AG10803 (cell line): ENCODE measurements at places on chromosomes 4 and X.

DNA sequence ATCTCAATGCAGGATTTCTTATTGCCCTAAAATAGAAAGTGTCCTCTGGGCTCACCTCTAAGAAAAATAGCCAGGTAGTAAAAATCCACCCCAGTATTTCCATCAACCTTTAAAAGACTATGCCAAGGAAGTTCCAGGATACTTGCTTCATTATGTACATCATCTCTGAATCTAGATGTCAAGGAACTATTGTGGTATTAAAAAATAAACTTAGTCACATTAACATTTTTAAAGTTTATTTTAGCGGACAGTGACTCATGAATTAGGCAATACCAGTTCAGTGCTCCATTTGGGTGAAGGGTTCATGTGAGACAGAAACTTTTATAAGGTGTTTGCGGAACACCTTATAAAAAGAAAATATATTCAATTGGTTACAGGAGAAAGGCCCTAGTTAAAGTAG lies 209.2 kb downstream of the ADAM29 start:
- no peak for DNase-seq

GRCh38 chrX:122187069-122187713 lies 996.9 kb upstream of the GRIA3 start:
- no peak for DNase-seq

- DNase-seq = no peak
These were observed 51.4 kb upstream of the IL13RA1 start for GRCh38 chrX:118675966-118676349.

GRCh38 chr4:128528793-128529553 lies 241.4 kb upstream of the PGRMC2 start:
- DNase-seq = peak; percentile 100

DNA sequence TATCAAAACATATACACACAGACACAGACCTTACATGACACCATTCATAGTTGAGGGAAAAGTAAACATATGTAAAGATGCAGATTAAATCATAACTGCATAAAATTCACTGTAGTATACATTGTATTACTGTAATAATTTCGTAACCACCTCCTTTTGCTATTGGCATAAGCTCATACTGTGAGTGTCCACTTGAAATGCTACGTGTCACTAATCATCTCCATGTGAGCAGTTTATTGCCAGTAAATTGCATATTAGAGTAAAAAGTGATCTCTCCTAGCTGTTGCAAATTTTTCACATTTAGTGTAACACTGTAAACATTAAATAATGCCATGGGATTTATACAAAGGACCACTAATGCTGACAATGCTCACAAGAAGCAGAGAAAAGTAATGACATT lies 256.7 kb upstream of the GNPDA2 start:
- DNase-seq = no peak

- DNase-seq = no peak
These were observed 12.3 kb upstream of the TSR2 start for GRCh38 chrX:54427837-54428424.

GRCh38 chr4:173834151-173834550 lies 304.1 kb upstream of the HAND2 start:
- DNase-seq = no peak

DNA sequence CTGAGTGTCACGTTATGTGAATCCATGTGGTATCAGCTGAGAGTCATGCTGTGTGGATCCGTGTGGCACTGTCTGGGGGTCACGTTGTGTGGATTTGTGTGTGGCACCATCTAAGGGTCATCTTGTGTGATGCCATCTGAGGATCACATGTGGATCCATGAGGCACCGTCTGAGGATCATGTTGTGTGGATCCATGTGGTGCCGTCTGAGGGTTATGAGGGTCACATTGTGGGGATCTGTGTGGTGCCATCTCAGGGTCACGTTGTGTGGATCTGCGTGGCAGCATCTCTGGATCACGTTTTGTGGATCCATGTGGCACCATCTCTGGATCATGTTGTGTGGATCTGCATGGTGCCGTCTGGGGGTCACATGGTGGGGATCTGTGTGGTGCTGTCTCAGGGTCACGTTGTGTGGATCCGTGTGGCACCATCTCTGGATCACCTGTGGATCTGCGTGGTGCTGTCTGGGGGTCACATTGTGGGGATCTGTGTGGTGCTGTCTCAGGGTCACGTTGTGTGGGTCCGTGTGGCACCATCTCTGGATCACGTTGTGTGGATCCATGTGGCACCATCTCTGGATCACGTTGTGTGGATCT lies 6.9 kb downstream of the PDE6B start:
- no peak for DNase-seq

DNA sequence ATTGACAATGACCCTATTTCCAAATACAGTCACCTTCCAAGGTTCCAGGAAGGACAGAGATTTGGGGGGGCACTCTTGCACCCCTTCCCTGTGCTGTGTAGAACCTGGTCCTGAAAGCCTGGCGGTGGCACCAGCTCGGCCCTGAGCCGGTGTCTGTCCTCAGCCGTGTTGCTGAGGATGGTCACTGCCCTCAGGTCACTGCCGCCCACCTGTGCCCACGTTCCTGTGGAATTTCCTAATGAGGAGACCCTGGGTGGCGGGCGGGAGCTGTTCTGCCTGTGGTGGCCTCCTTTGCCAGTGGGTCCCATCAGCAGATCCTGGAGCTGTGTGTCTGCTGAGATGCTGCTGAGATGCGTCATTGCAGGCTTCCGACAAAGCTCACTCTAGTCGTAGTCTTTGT lies 32.9 kb downstream of the NELFA start:
- DNase-seq = no peak

DNA sequence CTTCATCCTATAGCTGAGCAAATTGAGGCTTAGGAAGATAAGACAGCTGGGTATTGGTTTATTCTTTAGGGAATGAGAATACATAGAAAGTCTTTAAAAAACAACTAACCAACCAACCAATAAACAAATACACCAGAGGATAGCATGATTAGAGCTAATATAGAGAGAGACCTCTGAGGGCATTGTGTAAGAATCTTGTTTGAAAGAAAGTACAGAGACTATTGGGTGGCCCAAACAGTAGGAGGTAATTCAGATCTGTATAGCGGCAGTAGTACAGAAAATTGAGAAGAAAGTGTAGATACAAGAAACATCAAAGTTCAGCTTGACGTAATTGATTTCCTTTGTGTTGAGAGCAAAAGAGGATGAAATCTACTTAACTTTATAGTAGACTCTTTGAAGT lies 1951.0 kb upstream of the ADGRL3 start:
- DNase-seq = no peak

GRCh38 chrX:65811558-65812228 lies 144.2 kb downstream of the MSN start:
- no peak for DNase-seq

- no peak for DNase-seq
These were observed 26.6 kb downstream of the TRIML2 start for GRCh38 chr4:188082796-188083195.

GRCh38 chr4:82900066-82900410 lies 497 bp upstream of the THAP9 start:
- DNase-seq = no peak

GRCh38 chrX:39736216-39737211 lies 361.2 kb downstream of the BCOR start:
- DNase-seq = peak; percentile 90

GRCh38 chr4:182807346-182807745 lies 109.8 kb downstream of the DCTD start:
- no peak for DNase-seq

DNA sequence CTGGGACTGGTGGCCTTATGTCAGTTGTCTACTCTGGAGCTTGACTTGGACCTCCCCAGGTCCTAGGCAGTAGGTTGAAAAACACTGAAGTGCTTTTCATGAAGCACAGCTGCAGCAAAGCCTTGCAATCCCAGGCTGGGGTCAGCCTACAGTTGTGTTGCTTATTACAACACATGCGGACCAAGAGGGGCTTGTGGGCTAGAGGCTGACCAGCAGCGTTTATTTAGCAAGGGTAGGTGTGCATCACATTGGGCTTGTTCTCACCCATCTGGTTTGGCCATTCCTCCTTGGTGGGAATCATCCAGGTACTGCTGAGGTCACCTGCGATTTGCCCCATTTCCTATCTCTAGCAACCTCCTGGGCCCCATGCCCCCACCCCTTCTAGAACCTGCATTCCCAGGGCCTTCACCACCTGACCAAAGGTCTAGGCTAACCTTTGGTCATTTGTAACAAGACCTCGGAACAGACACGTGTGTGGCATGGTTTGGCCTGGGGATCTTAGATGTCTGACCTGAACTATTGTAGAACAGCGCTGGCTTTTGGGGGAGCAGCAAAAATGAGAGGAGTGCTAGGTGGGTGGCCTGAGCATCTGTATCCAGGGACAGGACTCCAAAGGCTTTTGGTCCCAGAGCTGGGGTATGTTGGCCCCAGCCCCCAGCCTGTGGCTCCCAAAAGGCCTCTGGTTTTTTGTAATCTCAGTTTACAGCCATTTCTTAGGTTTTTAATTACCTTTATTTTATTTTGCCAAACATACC lies 3.0 kb downstream of the RPL10 start:
- DNase-seq = peak; percentile 29

DNA sequence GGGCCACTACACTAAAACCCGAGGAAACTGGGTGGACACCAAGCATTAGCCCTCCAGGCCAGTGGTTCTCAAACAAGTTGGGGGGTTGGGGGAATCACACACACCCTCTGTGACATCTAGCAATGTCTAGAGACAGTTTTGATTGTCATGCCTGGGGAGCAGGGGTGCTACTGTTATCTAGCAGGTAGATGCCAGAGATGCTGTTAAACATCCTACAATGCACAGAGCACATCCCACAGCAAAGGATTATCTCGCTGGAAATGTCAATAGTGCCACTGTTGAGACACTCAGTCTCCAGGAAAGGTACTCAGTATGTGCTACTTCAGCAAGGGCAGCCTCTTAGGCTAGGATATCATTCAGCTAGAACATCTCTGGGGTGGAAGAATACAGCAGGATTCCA lies 1.3 kb downstream of the SMC1A start:
- no peak for DNase-seq

GRCh38 chr4:113756005-113756410 lies 5.5 kb downstream of the CAMK2D start:
- peak; percentile 69 for DNase-seq

DNA sequence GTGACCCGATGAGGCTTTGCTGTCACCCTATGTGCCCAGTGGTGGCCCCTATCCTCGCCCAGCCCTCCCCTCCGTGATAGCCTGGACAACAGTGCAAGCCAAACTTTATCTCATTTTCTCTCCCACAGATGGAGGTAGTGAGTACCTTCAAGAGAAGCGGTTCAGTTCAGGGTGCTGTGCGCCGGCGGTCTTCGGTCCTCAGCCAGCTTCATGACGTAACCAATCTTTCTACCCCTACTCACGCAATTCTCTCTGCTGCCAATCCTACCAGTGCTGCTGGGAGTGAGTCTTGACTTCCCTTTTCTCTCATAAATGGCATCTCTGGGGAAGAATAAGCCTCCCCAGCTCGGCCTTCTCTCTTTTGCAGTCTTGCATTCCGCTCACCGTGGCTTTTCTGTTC lies 29.5 kb downstream of the CCNQ start:
- no peak for DNase-seq

DNA sequence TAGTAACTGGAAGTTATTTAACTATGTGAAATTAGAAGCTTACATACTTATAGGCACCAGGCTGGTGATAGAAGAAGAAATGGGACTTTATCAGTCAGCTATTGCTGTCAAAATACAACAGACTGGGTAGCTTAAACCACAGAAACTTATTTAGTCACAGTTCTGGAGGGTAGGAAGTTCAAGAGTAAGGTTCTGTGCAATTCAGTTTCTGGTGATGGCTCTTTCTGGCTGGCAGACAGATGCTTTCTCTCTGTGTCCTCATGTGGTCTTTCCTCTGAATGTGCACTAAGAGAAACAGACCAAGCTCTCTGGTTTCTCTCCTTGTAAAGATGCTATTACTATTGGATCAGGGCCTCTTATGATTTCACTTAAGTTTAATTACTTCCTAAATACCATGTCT lies 92.1 kb upstream of the ANKRD50 start:
- DNase-seq = peak; percentile 8

DNA sequence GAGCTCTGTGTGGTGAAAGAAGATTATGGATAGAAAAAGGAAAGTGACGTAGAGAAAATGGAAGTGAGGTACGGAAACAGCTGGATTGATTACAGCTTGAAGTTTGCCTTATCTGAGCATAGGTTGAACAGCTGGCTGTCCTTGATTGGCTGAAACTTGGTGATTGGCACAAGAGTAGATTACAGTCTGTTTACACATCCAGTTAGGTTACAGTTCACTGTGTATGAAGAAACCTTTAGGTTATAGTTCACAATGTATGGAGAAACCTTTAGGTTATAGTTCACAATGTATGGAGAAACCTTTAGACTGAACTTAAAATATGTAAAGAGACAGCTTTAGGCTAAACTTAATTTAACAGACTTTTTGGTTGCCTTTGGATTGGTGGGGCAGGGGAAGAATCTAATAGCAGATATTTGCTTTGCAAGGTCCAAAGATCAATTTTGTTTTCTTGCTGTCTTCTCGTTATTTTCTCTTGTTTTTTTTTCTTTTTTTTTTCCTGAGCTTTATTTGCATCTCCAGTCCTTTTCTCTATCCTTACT lies 15.6 kb upstream of the ART3 start:
- DNase-seq = no peak

GRCh38 chr4:144647095-144647561 lies 1.2 kb downstream of the HHIP start:
- no peak for DNase-seq

GRCh38 chr4:126358041-126358440 lies 1043.3 kb downstream of the FAT4 start:
- DNase-seq = no peak

- DNase-seq = no peak
These were observed 113.4 kb downstream of the TBL1X start for GRCh38 chrX:9578083-9578779.

- DNase-seq = no peak
These were observed 102.7 kb downstream of the SH3BGRL start for GRCh38 chrX:81304563-81304962.

GRCh38 chr4:41573502-41574001 lies 35.6 kb downstream of the LIMCH1 start:
- peak; percentile 32 for DNase-seq

- DNase-seq = no peak
These were observed 36.7 kb upstream of the STS start for GRCh38 chrX:7110821-7111276.

DNA sequence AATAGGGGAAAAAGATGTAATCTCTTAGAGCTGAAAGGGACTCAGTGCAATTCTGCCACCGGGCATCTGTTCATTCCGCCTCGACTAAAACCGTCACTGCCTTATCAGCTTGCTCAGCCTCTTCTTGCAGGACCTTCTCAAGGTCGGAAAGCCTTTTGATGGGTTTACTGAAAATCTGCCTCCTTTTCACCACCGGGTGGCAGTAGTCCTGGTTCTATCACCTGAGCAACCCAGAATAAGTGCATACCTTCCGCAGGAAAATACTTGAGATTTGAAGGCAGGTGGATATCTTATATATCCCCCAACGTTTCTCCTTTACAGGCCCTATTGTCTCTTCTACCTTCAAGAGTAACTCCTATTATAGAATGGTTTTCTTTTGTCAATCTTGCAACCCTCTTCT lies 103.4 kb upstream of the PAK3 start:
- peak; percentile 12 for DNase-seq

DNA sequence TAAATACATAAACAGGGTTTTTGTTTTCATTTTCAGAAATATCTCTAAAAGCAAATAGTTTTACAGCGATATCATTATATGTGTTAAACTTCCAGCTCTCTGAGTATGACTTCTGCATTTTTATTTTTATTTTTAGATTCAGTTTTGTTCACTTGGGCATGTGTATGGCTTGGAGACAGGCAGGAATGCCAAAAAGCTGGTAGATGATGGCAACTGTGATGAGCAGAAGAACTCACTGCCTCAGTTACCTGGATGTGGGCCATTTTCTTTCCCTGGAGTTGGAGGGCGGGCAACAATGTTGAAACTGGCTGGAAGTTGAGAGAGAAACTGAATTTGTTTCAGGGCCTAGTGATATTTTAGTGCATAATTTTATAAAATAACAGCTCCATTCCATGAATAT lies 266.4 kb downstream of the ARHGAP24 start:
- DNase-seq = no peak
